Right lobe of liver (tissue), 6 donors: ENCODE measurements at places on chromosomes 2 and 18.

GRCh38 chr18:48750485-48751175 is 200.1 kb downstream of the SMAD7 start:
- no peaks in the 10 kb centered on the region for H3K36me3 ChIP-seq
- H3K4me3 ChIP-seq, result no peak overlapping the region
- H3K27me3 ChIP-seq, result no peaks in the 10 kb centered on the region
- H3K4me1 ChIP-seq, result no peaks in the 10 kb centered on the region

GRCh38 chr2:64945973-64946768 is 43.0 kb upstream of the SLC1A4 start:
- no peaks in the 10 kb centered on the region for H3K36me3 ChIP-seq
- H3K4me1 ChIP-seq, result peaks cover 4% of the 10 kb centered on the region
- no peak for DNase-seq
- no peaks in the 10 kb centered on the region for H3K27me3 ChIP-seq
- H3K4me3 ChIP-seq, result no peak overlapping the region
- H3K27ac ChIP-seq, result no peak overlapping the region

DNA sequence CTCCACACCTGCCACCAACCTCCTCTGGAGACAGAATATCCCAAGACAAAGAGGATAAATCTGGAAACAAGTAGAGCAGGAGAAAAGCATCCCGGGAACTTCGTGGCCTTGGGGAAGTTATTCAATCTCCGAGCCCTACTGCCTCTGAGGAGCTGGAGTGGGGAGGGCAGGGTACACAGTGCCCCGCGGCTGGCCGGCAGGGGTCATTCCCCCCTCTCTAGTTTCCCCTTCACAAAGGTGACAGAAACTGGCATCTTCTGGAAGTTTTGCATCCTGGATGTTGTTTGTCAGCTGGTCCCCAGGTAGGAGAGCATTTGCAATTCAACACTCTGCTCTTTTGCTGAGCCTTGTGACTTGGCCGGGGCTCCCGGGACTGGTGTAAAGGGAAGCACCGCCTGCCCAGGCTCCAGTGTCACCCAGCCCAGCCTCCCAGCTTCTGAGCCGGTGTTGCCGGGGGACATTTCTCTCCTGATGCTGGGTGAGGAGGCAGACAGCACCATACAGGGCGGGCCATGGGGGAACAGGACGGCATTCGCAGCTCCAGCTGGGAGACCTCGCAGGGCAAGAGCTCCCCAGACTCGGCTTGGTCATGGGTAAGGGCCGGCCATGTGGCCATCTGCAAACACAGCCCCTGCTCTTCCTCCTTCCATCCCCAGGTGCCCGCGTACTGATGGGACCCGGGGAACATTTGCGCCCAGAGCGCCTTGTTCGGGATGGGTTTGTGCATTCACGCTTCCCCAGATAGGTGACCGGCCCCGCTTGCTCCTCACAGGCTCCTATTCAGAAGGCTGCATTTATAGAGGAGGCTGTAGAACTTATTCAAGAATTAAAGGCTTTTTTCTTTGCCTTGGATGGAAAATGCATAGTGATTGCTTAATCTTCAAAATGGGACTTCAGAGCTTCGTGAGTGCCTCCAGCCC is 7.4 kb upstream of the NTSR2 start:
- no peak for DNase-seq
- H3K4me3 ChIP-seq, result no peak overlapping the region
- H3K27me3 ChIP-seq, result no peaks in the 10 kb centered on the region
- no peaks in the 10 kb centered on the region for H3K36me3 ChIP-seq

- H3K4me1 ChIP-seq, result no peaks in the 10 kb centered on the region
- no peak overlapping the region for H3K4me3 ChIP-seq
- H3K27ac ChIP-seq, result no peak overlapping the region
- H3K36me3 ChIP-seq, result no peaks in the 10 kb centered on the region
- H3K27me3 ChIP-seq, result no peaks in the 10 kb centered on the region
Observed at GRCh38 chr18:5710235-5710634, 166.4 kb upstream of the EPB41L3 start.

DNA sequence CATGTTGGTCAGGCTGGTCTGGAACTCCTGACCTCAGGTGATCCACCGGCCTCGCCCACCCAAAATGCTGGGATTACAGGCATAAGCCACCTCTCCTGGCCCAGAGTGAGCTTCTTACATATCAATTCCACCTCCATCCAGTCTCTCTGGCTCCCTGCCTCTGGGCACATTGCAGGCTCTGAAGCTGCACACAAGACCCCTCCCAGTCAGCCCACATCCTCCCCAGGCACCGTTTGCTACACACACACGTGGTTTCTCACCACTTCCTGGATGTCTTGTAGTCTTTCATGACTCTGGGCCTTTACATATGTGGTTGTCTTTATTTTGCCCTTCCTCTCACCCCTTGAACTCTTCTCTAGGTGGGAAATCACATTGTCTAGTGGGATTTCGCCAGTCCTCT is 64.0 kb upstream of the CABLES1 start:
- no peaks in the 10 kb centered on the region for H3K27me3 ChIP-seq
- H3K27ac ChIP-seq, result no peak overlapping the region
- no peak for DNase-seq
- H3K36me3 ChIP-seq, result no peaks in the 10 kb centered on the region
- H3K4me1 ChIP-seq, result no peaks in the 10 kb centered on the region

- no peak overlapping the region for H3K4me3 ChIP-seq
- no peaks in the 10 kb centered on the region for H3K27me3 ChIP-seq
- no peaks in the 10 kb centered on the region for H3K36me3 ChIP-seq
- H3K4me1 ChIP-seq, result no peaks in the 10 kb centered on the region
- H3K27ac ChIP-seq, result no peak overlapping the region
- DNase-seq, result no peak
Observed at GRCh38 chr18:45785134-45785533, 40.3 kb upstream of the SIGLEC15 start.

DNA sequence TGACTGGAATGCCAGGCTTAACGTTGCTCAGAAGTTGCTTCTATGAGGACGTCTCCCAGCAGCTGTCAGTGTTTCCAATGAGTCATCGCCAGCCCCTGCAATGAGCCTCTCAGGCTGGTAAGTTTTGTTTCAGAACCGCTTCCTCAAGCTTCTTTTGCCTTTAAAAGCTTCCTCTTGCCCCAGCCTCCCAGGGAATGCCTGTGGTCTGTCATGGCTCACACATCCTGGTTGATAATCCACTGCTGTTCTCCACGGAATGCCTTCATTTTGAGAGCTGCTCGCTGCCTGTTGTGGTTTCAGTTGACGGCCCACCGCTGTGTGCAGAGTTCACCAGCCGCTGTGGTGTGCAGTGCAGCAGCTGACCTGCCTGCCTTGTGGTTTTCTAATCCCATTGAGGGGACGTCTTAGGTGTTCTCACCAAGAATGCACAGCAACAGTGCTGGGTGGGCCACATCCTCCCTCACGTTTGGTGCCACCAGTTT is 96.4 kb downstream of the RTP5 start:
- no peak for DNase-seq
- H3K4me3 ChIP-seq, result no peak overlapping the region
- no peaks in the 10 kb centered on the region for H3K27me3 ChIP-seq
- H3K27ac ChIP-seq, result no peak overlapping the region
- no peaks in the 10 kb centered on the region for H3K36me3 ChIP-seq

GRCh38 chr2:176490061-176490861 is 221.0 kb downstream of the MTX2 start:
- no peaks in the 10 kb centered on the region for H3K4me1 ChIP-seq
- no peaks in the 10 kb centered on the region for H3K36me3 ChIP-seq
- H3K27ac ChIP-seq, result peak overlapping the region; percentile 3
- H3K27me3 ChIP-seq, result no peaks in the 10 kb centered on the region
- peak overlapping the region; percentile 38 for H3K4me3 ChIP-seq

GRCh38 chr18:77635451-77635850 is 385.8 kb downstream of the GALR1 start:
- H3K4me1 ChIP-seq, result no peaks in the 10 kb centered on the region
- H3K27me3 ChIP-seq, result no peaks in the 10 kb centered on the region
- no peak overlapping the region for H3K27ac ChIP-seq
- H3K36me3 ChIP-seq, result no peaks in the 10 kb centered on the region
- H3K4me3 ChIP-seq, result no peak overlapping the region

DNA sequence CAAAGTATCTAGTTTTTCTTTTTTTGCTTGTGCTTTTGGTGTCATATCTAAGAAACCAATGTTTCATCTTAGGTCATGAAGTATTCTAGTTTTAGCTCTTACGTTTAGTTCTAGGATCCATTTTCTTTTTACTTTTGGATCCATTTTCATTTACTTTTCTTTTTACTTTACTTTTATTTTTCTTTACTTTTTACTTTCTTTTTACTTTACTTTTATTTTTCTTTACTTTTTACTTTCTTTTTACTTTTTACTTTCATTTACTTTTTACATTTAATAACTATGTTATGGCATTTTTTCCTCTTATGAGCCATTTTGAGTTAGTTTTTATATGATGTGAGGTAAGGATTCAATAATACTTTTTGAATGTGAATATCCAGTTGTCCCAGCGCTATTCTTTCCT is 213.4 kb downstream of the ZFP36L2 start:
- no peaks in the 10 kb centered on the region for H3K27me3 ChIP-seq
- H3K27ac ChIP-seq, result no peak overlapping the region
- H3K4me1 ChIP-seq, result peaks cover 2% of the 10 kb centered on the region
- no peak for DNase-seq
- no peaks in the 10 kb centered on the region for H3K36me3 ChIP-seq

- H3K27me3 ChIP-seq, result no peaks in the 10 kb centered on the region
- no peak for DNase-seq
Observed at GRCh38 chr18:9434122-9434701, 41.1 kb upstream of the RALBP1 start.

- DNase-seq, result peak; percentile 82
- H3K27ac ChIP-seq, result peak within 1 kb of the TSS; percentile 54
- H3K36me3 ChIP-seq, result no peaks in the 10 kb centered on the region
- H3K4me1 ChIP-seq, result no peaks in the 10 kb centered on the region
Observed at GRCh38 chr2:6865346-6866274, at the start of gene CMPK2. Gene CMPK2 (minus strand): TSS chr2:6865907. CDS start chr2:6865696, 211 bp downstream.

DNA sequence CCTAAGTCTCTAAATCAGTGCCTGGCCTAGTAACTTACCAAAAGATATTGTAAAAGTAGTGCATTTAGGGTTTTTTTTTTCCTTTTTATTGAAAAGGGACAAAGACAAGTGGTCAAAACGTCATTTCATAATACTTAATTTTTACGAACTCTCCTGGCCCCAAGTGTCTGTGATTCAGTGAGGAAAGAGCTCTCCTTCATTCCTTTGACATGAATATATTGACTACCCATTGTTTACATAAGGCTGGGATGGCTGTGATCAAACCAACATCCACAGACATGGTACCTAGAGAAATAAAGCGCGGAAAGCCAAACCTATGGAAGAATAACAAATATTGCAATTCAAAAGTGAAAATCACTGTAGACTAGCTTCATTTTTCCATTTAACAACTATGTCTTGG is 198.4 kb downstream of the BABAM2 start:
- no peaks in the 10 kb centered on the region for H3K27me3 ChIP-seq
- DNase-seq, result no peak
- H3K27ac ChIP-seq, result no peak overlapping the region
- no peaks in the 10 kb centered on the region for H3K36me3 ChIP-seq
- H3K4me3 ChIP-seq, result no peak overlapping the region
- H3K4me1 ChIP-seq, result no peaks in the 10 kb centered on the region

GRCh38 chr2:60899892-60900249 is 18.5 kb downstream of the REL start:
- H3K4me3 ChIP-seq, result no peak overlapping the region
- no peaks in the 10 kb centered on the region for H3K4me1 ChIP-seq
- H3K27ac ChIP-seq, result no peak overlapping the region
- DNase-seq, result no peak

DNA sequence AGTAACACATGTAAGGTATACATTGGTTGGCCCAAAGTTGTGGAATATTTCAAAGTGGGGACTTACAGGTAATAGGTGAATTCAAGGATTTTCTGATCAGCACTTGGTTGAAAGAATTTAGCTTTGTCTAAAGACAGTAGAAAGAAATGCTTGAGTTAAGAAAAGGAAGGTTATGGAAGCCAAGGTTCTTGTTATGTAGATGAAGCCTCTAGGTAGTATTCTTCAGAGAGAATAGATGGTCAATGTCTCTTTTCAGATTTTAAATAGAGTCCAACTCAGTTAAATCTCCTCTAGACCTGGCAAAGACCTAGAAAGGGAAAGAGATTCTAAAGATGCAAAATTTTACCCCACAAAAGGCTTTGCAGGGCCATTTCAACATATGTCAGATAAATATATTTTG is 157.4 kb downstream of the ANKRD30B start:
- no peaks in the 10 kb centered on the region for H3K4me1 ChIP-seq
- DNase-seq, result no peak
- H3K36me3 ChIP-seq, result no peaks in the 10 kb centered on the region
- no peaks in the 10 kb centered on the region for H3K27me3 ChIP-seq
- H3K4me3 ChIP-seq, result no peak overlapping the region

DNA sequence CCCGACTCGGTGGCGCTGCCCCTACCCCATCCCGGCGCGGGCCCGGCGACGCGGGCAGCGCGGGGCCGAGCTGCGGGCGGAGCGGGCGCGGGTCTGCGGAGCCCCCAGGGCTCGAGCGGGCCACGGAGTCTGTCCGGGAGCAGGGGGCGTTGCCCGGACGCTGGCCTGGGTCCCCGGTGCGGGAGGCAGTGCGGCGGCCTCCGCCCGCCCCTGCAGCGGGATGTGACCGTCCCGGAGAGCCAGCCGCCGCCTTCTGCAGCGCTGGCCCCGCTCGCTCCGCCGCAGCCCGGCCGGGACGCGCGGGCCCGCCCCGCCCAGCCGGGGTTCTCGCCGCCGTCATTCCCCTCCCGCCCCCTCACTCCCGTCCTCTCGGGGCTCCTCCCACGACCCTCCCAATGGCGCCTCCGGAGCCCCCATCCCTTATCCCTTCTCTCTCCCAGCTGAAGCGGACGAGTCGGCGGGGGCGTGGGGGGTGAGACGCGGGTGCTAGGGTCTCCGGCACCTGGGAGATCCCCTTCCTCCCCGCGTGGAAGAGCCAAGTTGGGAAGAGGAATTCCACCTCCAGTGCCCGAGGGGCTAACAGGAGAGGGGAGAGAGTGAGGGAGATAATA is at the start of gene FNDC4:
FNDC4 (minus strand) TSS at position 257 of the 611 bp plus-strand sequence. CDS start 521 bp downstream, outside the sequence.
- no peaks in the 10 kb centered on the region for H3K27me3 ChIP-seq
- H3K27ac ChIP-seq, result peak within 1 kb of the TSS; percentile 92
- peaks cover 13% of the 10 kb centered on the region for H3K4me1 ChIP-seq
- peak; percentile 58 for DNase-seq
- H3K4me3 ChIP-seq, result peak within 1 kb of the TSS; percentile 58

GRCh38 chr2:179974761-179975160 is 32.3 kb downstream of the CWC22 start:
- H3K4me3 ChIP-seq, result no peak overlapping the region
- no peak for DNase-seq
- no peaks in the 10 kb centered on the region for H3K4me1 ChIP-seq
- H3K36me3 ChIP-seq, result peaks cover 45% of the 10 kb centered on the region

- no peaks in the 10 kb centered on the region for H3K4me1 ChIP-seq
- no peaks in the 10 kb centered on the region for H3K36me3 ChIP-seq
- DNase-seq, result no peak
- H3K27ac ChIP-seq, result no peak overlapping the region
- H3K4me3 ChIP-seq, result no peak overlapping the region
Observed at GRCh38 chr2:222998459-222998858, 53.5 kb upstream of the KCNE4 start.

DNA sequence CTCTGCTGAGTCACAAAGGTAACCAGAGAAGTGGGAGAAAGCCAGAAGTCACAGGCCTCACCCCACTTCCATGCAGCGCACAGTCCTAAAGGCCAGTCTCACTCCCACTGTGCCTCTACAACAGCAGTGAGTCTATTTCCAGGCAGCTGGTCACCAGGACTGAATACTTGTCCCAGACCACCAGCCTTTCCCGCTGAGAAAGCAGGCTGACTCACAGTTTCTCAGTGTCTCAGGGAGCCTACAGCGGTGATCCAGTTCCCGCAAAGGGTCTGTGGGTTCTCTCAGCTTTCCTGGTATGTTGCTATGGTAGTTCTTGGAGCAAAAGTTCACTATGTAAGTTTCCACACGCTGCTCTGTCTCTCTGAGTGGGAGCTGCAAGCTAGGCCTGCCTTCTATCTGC is 622.5 kb downstream of the RNF144A start:
- no peak overlapping the region for H3K4me3 ChIP-seq
- H3K4me1 ChIP-seq, result no peaks in the 10 kb centered on the region
- H3K27ac ChIP-seq, result no peak overlapping the region
- no peaks in the 10 kb centered on the region for H3K36me3 ChIP-seq
